ENCODE measurements at places on chromosomes 3 and 15.

- no peak for DNase-seq
Measured at GRCh38 chr3:183826448-183827250, 1.3 kb upstream of the MAP6D1 start.

DNA sequence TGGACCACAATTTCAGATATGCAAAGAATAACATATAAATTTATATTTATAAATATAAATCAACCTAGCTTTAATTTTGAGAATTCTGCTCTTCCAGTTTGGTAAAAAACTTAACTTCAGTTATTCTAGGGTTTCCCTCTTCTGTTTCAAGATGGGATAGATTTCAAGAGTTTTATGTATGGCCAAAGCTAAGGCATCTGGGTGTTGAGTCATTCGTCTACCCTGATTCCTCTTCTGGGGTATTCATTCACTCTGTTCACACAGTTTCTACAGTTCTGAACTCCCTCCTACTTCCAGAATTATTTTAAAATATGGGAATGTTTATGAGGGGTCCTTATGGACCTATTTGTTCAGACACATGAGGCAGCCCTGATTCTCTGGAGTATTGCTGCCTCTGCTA is 4.2 kb upstream of the FGF7 start:
- DNase-seq = no peak

DNA sequence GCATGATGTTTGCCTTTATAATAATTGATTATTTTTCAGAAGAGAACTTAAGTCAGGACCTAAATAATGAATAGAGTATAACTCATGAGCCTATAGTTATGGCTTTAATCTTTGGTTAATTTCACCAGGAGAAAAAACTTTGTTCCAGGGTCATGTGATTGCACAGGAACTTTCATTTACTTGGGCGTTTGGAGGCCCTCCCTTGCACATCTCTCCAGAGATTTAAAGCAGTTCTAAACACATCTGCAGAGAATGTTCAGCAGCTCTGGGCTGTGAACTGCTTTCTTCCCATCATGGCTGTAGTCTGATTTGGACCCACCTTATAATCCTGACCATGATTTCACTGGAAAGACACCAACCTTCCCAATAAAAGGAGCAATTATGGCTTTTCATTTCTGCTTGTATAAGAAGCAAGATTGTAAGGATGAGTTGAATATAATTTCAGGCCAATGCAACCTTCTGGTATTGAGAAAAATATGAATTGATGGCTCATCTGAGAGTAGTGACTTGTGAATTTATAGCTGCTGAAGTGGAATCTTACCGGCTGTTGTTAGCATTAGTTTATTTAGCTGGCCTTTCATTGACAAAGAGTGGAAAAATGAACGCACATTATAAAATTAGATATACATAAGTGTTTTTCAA is 80.9 kb upstream of the PRTG start:
- DNase-seq = no peak

DNA sequence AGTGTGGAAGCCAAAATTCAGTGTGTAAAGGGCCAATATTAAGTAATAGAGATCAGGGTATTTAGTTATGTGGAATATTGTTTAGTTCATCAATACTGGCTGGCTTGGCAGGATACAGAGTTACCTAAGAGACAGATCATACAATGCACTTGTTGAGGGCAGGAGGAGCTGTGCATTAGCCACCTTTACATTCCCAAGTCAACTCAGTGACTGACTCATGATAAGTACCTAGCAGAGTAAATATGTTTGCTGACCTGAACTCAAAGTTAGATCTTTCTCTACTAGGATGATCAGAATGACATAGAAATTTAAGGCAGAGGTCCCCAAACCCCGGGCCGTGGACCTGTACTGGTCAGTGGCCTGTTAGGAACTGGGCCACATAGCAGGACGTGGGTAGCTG is 3.5 kb upstream of the ABHD17C start:
- DNase-seq = no peak

GRCh38 chr15:67144609-67145311 is 79.4 kb downstream of the SMAD3 start:
- peak; percentile 62 for DNase-seq

DNA sequence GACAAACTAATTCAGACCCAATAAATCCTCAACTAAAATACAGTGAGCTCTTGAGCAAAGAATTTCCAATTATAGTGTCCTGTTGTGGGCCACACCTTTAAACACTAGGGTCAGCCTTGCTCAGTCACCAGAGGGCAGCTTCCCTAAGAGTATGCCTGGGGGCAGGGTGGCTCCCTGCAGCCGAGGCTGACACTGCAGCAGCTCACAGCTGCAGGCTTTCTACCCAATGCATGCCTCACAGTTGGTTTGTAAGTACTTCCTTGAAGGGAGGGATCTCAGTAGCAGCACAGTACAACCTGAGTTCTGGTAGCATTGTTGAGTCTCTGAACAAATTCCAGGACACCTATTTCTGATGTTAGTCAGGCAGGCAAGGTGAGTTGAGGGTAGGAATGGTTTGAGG is 335.6 kb downstream of the TUSC7 start:
- no peak for DNase-seq

DNA sequence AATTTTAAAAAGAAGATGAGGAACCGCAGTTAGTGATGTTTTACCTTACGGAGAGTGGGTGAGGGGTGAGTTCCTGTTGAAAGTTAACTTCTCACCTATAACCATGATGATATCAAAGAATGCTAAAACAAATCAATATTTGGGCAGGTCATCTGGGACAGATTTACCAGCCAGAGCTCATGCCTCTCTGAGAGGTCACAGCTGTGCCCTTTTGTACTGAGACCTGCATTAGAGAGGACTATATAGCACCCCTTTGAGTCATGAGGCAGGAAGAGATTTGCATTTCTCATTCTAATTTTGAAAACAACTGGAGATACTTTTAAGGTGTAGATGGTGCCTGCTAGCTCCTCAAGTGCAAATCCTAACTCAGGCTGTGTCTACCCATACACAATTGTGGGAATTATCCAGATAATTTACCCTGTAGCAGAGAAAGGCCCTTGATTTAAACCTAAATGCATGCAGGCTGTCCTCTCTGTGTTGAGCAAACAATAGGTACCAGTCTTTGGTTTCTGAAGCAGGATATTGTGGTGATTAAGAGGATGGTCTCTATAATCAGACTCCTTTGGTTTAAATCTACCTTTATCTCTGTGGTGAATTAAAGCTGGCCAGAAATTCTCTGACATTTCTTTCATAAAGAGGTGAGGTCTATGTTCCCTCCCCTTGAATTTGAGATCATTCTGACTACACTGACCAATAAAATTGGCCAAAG is 5.8 kb upstream of the TM4SF4 start:
- DNase-seq = no peak

- no peak for DNase-seq
Measured at GRCh38 chr3:45972534-45973402, 22.9 kb downstream of the FYCO1 start.

- DNase-seq = no peak
Measured at GRCh38 chr15:81189583-81190283, 6.9 kb upstream of the IL16 start.

GRCh38 chr3:19467761-19468160 is 319.5 kb downstream of the KCNH8 start:
- no peak for DNase-seq

DNA sequence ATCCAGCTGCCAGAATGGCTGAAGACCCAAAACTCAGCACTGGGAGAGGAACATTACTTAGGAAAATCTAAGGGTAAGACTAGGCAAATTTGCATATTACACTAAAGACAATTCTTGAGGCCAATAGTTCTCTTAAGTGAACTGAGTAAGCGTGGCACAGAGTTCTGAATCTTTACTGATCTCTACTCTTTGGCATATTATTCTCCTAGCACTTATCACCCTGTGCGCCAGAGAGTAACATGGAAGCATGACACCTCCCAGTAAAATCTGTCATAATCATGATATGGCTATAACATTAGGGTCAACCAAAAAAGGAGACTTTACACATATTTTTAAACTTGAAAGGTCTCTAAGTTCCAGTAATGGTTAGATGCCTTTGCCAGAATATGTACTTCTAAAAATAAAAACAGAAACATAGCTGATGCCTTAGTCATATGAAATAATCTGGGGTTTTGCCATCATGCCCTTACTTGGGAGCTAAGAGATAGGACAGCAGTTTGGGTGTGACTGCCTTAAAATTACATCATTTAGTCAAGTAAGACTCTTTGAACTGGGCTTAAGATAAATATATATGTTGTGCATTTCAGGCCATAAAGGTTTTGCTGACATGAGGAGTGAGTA is 290.5 kb downstream of the PLCL2 start:
- DNase-seq = no peak

- DNase-seq = no peak
Measured at GRCh38 chr3:183967693-183968092, 50.0 kb downstream of the ABCC5 start.

- DNase-seq = no peak
Measured at GRCh38 chr3:193344486-193344885, 34.1 kb downstream of the ATP13A5 start.

DNA sequence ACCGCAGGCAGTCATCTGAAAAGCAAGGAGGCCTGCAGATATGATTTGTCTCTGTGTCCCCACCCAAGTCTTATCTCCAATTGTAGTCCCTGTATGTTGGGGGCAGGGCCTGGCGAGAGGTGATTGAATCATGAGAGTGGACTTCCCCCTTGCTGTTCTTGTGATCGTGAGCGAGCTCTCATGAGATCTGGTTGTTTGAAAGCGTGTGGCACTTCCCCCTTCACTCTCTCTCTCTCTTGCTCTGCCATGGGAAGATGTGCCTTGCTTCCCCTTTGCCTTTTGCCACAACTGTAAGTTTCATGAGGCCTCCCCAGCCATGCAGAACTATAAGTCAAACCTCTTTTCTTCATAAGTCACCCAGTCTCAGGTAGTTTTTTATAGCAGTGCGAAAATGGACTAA is 83.3 kb downstream of the TMCO5A start:
- DNase-seq = no peak

DNA sequence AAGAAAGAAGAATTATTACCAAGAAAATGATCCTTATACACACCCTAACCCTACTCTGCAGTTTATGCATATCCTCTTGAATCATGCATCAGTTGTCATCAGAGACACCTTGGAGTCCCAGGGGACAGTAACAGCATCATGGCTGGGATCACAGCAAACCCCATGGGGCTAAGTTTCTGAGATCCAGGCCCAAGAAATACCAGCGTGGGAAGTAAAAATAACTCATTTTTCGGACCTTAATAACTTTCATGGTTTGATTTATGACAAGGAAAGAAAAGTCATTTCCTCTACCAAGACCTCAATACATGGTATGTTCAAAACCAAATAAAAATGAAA is 38.8 kb upstream of the B3GNT5 start:
- no peak for DNase-seq

DNA sequence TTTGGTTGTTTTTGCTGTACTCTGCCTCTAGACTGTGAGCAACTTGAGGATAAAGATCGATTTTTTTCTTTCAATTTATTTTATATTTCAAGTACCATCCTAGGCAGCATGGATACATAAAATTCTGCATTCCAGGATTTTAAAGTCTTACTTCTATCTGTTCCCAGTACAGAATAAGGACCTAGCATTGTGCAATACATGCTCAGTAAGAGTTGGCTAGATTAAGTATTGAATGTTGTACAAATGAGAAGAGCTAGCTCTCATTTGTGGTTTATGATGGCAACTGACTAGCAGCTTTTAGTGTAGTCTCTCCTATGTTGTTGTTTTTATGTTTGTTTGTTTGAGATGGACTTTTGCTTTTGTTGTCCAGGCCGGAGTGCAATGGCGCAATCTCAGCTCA is 222.7 kb downstream of the TP63 start:
- no peak for DNase-seq

GRCh38 chr3:192915304-192915703 is 2.4 kb downstream of the MB21D2 start:
- no peak for DNase-seq

- no peak for DNase-seq
Measured at GRCh38 chr3:38655708-38656300, 6.3 kb upstream of the SCN5A start.

- DNase-seq = no peak
Measured at GRCh38 chr3:194572143-194572789, 61.0 kb downstream of the TMEM44 start.

- no peak for DNase-seq
Measured at GRCh38 chr15:44028349-44028748, 166.7 kb downstream of the FRMD5 start.

- no peak for DNase-seq
Measured at GRCh38 chr15:91289324-91289723, 189.3 kb downstream of the SV2B start.

GRCh38 chr15:59170295-59171066 is 36.2 kb upstream of the LDHAL6B start:
- DNase-seq = no peak

GRCh38 chr3:119329551-119329950 is 35.4 kb downstream of the ARHGAP31 start:
- no peak for DNase-seq

DNA sequence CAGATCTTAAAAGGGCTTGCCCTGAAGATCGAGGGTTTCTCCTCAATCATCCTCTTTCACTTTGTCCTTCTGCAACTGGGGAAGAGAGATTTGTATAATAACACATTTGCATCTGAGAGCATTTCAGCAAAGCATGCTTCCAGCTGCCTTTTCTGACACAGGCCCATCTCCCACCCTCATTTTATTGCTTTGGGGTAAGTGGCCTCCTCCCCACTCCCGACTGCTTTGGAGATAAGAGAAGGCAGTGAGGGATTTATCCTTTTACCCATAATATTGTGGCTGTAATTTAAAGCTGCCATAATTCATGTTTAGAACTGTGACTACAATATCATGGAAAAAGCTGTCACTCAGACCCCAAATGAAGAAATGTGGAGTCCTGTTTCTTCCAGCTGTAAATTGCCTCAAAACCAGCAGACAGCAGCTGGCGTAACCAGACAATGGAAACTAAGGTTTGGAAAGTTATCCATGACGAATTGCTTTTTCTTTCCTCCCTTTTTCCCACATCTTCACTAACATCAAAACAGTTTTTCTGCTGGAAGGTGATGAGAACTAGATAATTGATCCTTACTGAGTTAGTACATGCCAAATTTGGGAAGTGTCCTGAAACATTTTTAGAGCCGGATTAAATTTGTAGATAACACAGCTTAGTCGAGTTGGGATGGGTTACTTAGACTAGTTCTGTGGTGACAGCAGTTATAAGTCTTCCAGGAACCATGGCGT is 104.2 kb upstream of the PFN2 start:
- DNase-seq = no peak

DNA sequence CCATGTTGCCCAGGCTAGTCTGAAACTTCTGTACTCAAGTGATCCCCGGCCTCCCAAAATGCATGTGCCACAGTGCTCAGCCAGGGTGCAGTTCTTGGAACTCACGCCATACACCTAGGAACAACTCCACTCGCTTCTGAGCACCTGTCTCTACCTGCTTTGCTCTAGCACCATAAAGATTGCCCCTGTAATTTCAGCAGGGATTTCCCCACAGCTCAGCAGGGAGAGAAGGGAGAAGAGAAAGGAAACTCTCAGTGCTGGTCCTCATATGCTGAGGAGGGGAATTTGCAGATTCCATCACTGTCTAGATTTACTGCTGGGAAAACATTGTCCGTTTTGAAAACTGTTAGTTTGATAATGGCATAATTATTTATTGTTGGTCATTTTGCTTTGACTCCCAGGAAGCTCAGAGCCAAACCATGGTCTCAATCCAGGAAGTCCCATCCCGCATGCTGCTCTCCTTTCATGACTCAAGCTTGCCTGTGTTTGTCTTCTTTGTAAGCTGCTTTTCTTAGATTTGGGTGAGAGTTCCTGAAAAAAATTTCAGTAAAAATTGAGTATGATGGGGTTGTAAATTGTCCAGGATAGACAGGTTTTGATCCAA is 24.2 kb downstream of the TRIM71 start:
- DNase-seq = no peak

GRCh38 chr3:4633078-4634004 is 140.2 kb downstream of the ITPR1 start:
- no peak for DNase-seq

All from activated CD4-positive, alpha-beta memory T cell treated with anti-CD3 and anti-CD28 coated beads, Interleukin-2, amount 10 ng/mL, durations not matched to agents 7 days and 5 days (primary cell).